ENCODE measurements at places on chromosomes 1 and 21.

DNA sequence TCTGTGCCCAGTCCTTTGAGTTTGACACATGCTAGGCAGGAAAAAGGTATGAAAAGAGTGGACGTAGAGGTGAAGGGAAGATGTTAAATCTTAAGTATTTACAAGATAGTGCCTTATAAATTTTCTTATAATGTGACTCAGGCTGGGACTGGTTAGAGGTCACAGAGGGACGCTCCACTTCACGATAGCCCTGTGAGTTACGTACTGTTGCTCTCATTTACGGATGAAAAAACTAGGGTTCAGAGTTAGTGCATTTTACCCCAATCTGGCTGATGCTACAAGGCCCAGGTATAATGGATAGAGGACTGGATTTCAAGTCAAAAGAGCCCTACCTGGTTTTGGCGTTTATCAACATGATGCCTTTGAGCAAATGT is 1.4 kb upstream of the TUT4 start:
- no peak for DNase-seq

DNA sequence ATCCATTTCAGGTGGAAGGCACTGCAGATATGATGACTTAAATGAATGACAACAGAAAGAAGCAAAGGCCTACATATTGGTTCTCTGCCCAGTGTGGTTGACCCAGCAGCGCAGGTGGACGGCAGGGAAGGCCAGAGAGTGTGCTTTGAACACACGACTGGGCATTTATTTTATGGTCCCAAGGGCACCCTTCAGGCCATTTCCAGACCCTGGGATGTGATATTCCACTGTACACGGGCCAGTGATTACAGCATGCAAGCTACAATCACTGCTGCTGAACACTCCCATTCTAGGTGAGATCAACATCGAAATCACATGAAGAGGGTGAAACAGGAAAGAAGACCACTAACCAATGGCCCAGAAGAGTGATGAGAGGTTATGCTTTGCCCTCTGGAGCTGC is 33.8 kb downstream of the PCNX2 start:
- DNase-seq = no peak

GRCh38 chr1:1225238-1225845 is 6.5 kb downstream of the SDF4 start:
- DNase-seq = no peak

DNA sequence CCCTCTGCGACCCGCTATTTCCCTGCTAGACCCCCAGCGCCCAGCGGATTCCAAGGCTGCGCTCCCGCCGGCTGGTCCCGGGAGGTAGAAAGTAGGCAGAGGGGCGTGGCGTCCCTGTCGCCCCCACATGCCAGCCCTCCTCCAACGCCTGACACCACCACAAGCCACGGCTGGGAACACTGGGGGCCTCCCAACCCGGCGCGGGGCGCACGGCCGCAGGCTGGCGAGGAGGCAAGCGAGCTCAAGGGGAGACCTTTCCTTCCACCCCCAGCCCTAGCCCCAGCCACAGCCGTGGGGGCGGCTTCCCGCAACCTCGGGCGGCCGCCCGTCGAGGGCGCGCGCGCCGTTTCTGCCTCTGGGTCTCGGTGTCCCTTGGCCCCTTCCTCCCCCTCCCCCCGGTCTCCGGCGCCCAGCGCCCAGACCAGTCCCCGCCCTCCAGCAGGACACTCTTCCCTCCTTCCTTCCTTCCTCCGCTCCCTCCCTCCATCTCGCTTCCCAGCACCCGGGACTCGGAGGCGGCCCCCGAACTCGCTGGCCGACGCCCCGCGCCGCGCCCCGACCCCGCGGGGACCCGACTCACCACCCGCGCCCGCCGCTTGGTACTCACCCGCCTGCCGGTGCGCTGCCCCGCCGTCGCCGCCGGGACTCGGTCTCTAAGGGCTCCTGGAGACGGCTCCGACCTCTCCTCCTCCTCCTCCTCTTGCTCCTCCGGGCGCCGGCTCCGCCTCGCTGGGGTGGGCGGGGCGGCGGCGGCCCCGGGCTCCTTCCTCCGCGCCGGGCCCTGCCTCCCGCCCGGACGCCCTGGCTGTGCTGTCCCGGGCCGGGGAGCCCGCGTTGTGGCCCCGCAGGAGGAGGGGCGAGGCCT is at the start of gene GNG12:
TSS of gene GNG12 (minus strand) at position 731 of the 865 bp plus-strand sequence. CDS start 125,781 bp downstream, outside the sequence.
- DNase-seq = peak; percentile 82

DNA sequence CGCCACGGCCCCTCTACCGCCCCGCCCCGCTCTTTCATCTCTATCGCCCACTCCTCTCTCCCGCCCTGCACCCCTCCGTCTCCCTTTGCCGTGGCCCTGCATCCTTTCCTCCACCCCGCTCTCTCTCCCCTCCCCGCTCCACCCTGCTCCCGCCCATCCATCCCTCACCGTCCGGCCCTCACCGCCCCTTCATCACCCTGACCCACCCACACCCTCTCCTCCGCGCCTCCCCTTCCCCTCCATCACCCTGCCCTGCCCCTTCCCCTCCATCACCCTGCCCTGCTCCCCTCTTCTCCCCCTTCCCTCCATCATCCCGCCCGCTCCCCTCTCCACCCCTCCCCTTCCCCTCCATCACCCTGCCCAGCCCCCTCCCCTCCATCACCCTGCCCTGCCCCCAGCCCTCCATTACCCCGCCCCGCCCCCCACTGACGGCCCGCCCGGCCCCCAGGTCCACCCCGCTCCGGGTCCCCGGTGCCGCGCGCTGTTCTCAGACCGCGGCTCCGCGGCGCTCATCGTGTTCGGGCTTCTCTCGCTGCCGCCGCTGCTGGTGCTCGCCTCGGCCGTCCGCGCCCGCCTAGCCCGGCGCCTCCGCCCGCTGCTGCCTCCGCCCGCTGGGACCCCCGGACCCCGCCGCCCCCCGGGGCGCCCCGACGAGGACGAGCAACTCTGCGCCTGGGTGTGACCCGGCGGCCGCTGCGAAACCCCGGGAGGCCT is 6.2 kb upstream of the ANKRD65 start:
- no peak for DNase-seq

- no peak for DNase-seq
These were observed 7.3 kb upstream of the SIM2 start for GRCh38 chr21:36691555-36692041.

DNA sequence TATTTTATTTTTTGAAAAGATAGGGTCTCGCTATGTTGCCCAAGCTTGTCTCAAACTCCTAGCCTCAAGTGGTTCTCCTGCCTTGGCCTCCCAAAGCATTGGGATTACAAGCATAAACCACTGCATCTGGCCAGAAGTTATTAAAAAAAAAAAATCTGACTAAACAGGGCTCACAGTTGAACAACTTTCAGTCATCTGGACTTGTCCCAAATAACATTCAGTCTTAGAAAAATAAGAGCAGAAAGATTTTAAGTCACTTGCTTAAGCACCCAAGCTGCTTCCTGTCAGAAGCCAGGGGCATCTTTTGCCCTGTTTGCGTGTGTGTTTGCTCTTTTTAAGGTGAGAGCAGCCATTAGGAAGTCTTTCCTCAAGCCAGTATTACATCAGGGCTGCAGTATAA is 286.8 kb downstream of the LMO4 start:
- DNase-seq = no peak

GRCh38 chr1:218273762-218274479 is 11.2 kb upstream of the RRP15 start:
- DNase-seq = no peak

DNA sequence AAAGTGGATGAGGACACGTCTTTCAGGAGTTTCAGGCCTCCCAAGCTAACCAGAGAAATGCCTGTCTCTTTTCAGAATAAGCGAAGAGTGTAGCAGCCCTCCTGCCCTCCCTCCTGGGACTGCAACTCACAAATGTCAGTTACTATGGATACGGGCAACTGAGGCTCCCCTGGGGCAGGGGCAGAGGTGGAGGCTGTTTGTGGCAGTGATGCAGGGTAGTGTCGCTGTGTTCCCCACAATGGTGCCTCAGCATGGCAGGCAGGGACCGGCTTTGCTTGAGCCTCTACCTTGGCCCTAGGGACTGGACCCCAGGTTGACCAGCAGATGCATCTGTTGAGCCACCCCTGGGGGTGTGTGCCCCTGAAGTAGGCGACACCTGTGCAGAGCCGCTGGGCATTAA is 10.2 kb downstream of the NFASC start:
- no peak for DNase-seq

- peak; percentile 27 for DNase-seq
These were observed 77.4 kb downstream of the S1PR1 start for GRCh38 chr1:101314244-101314643.

DNA sequence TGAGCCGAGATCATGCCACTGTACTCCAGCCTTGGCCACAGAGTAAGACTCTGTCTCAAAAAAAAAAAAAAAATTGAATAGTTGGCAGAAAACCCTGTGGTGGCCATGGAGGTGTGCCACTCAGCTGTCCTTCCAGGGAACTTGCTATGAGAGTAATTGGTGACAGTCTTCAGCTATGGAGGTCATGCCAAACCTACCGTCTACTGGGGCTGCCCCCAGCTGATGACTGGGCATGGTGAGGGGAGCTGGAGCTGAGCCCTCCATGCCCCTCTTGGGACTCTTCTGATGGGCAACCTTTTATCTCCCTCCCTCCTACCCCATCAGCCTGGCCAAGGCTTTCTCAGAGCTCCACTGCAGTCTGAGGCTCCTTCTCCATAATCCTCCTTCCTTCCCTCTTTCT is 84.2 kb downstream of the RYR2 start:
- no peak for DNase-seq

GRCh38 chr1:155226910-155227260 is 18.4 kb downstream of the MTX1 start:
- DNase-seq = no peak

GRCh38 chr1:20329793-20330542 is 39.3 kb downstream of the VWA5B1 start:
- DNase-seq = no peak

DNA sequence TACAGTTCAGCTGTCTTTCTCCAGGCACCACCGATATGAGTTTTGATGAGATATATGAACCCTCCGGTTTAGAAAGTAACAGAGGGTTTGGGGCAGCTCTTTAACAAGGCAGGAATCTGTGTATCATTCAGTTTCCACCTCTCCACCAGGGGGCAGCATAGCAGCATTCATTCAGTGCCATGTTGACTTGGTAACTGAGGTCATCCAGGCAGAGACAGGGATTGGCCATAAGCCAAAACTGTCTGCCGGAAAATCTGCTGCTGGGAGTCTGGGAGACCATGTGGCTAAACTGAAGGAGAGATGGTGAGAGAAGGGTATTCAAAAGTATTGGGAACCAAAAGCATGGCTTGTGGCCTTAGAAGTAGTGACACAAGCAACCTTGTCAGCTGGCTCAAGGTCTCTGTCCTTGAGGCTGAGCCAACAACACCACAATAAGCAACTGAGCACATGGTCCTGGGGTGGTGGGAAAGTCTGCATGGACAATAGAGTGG is 98.5 kb downstream of the LMX1A start:
- DNase-seq = peak; percentile 54

- DNase-seq = no peak
These were observed 350.8 kb upstream of the CAMK1G start for GRCh38 chr1:209232759-209233158.

- DNase-seq = no peak
These were observed 387.2 kb upstream of the VAMP3 start for GRCh38 chr1:7383671-7384520.

DNA sequence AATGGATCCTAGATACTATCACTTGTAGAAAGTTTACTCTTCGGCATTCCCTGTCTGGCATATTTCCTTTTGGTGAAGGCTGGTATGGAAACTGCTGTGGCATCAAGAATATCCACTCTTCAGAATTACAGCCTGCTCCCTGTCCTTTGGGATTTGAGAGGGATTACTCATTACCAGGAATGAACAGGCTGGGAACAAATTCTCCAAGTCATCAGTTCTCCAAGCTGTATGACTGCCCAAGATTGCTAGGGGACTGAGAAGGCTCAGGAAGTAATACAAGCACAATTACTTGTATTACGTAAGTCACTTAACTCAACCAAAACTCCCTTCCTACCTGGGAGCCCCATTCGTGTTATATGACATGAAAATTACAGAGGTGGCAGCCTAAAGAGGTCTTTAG is 49.6 kb downstream of the CD58 start:
- peak; percentile 74 for DNase-seq

DNA sequence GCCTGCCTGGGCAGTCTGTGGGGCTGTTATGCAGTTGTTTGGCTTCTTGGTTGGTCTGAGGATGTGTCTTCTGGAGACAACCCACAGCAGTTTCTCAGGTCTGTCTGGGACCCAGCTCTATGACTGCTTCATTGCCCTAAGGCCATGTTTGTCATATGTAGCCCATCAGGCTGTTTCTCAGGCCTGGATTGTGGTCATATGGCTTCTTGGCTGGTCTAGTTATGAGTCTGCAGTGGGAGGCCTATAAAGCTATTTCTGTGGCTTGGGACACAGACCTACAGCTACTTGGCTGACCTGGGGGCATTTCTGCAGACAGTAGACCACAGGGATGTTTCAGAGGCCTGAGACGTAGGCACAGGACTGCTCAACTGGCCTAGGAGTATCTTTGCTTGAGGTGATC is 41.5 kb downstream of the CHIA start:
- no peak for DNase-seq

GRCh38 chr1:71014178-71014579 is 33.4 kb downstream of the PTGER3 start:
- DNase-seq = peak; percentile 50

DNA sequence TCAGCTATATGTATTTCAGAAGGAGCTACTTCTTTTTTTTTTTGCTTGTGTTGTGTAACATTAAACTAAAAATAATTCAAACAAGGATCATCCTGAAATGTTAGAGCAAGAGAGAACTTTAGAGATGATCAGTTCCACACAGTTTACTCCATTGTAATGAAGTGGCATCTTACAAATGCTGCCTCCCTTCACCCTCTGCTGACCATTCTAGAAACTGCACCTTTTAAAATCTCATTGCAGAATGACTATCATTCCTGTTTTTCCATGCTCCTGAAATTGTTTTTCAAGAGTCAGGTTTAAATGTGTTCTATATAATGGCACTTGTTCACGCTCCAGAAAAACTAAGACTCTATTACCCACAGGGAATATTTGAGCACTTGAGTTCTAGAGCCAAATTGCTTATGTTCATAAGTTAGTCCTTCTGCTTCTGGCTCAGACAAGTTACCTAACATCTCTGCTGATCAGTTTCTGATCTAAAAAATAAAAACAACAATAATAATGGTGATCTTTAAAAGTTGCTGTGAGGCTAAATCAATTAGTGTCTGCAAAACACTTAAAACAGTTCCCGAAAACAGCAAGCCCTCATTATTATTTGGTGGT is 21.5 kb upstream of the SLC44A5 start:
- DNase-seq = peak; percentile 4

DNA sequence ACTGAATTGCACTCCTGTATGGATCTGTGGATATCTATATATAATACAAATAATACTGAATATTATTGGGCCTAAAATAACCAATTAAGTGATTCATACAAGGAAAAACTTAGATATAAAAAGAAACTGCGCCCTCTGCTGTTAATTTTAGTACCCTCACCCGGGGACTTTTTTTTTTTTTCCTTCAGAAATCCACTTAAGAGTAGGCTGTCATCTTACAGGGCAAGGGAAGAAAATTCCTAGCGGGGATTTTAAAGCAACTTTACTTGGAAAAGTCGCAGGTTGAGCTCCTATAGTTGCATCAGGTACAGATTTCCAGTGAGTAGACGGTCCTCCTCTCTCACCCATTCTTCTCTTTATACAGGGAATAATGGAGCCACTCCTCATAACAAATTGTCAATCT is 1.3 kb downstream of the NTNG1 start:
- peak; percentile 82 for DNase-seq
